ENCODE measurements at places on chromosomes 1 and 21.

DNA sequence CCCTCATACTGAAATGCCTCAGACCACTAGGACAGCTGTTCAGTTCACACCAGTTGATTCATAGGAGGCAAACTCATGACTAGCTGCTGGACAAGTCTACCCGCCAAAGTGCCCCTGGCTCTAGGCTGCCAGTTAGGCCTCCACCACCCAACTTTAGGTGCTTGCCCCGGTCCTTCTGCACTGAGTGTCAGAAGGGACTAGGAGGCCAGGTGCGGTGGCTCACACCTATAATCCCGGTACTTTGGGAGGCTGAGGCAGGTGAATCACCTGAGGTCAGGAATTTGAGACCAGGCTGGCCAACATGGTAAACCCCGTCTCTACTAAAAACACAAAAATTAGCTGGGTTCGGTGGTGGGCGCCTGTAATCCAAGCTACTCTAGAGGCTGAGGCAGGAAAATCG, 18.9 kb downstream of the LY9 start:
- DNase-seq = no peak

GRCh38 chr1:12798911-12799310, 7.7 kb downstream of the PRAMEF1 start:
- no peak for DNase-seq

GRCh38 chr1:103198076-103198475, 89.8 kb upstream of the COL11A1 start:
- DNase-seq = no peak

DNA sequence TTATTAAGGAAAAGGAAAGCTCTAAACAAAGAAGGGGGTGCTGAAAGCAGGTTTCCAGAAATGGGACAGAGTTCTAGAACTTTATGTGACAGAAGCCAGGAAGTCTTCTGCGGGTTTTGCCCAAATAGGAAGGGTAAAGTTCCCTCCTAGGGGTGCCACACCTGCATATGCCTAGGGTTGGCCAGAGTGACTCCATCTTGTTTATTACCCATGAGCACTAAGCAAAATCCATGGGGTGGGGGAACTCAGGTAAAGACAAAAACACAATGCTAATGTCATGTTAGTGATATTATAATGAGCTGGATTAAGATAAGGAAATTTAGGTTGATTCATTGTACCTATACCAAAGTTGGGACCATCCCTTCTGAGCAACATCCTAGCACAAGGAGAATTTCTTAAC, 1132.7 kb downstream of the KCNT2 start:
- no peak for DNase-seq

GRCh38 chr1:231057410-231057809, 17.4 kb upstream of the FAM89A start:
- no peak for DNase-seq
